ENCODE measurements at places on chromosomes 7 and 10. TPM values are rescaled to one million over a fixed set of nuclear protein-coding genes. Genes with fewer than 3 reads are reported as not detected.

- no peak for DNase-seq
These were observed 4.8 kb downstream of the ELOVL3 start for GRCh38 chr10:102230861-102231356.

- DNase-seq, result no peak
These were observed 87.7 kb upstream of the PRKCQ start for GRCh38 chr10:6667679-6668270.

- no peak for DNase-seq
These were observed 1.2 kb upstream of the PLXNA4 start for GRCh38 chr7:132577206-132578049.

DNA sequence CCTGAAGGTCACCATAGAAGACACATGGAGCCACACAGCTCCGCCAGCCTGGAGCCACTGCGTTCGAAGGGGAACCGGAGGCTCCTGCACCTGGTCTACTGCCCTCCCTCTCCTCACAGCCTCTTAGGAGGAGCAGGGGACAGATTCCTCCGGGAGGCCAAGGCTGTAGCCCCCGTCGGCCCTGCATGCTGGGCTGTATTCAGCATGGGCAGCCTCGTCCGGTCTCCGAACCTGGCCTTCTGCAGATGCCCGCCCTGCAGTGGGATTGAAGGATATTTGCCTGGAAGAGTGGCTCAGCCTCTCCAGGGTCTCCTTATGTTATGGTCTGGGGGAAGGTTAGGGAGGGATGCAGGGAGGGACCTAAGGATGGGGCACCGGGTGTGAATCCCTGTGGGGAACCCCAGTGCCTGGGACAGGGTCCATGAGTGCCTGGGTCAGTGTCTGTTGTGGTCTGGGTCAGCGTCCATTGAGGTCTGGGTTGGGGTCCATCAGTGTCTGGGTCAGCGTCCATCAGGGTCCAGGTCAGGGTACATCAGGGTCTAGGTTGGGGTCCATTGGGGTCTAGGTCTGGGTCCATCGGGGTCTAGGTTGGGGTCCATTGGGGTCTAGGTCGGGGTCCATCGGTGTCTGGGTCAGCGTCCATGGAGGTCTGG, 13.0 kb upstream of the SCART1 start:
- DNase-seq, result no peak

DNA sequence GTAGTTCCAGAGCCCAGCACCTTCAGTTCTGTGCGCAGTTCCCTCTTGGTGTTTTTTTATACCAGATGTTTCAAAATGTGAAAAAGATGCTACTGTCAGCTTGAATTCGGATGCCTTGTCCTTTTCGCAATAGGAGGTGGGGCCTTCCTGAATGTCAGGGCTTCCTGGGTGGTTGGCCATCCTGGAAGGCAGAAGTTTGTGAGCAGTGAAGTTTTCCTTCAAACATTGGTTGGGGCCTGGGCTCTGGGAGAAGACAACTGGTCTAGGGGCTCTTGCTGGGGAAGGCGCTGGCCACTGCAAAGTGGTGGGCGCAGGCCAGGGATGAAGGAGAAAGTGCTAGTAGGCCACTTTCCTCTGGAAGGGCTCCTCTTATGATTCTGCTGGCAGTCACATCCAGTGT, 56.8 kb upstream of the JAZF1 start:
- no peak for DNase-seq

The SORCS3 gene
- total RNA-seq, result not detected

DNA sequence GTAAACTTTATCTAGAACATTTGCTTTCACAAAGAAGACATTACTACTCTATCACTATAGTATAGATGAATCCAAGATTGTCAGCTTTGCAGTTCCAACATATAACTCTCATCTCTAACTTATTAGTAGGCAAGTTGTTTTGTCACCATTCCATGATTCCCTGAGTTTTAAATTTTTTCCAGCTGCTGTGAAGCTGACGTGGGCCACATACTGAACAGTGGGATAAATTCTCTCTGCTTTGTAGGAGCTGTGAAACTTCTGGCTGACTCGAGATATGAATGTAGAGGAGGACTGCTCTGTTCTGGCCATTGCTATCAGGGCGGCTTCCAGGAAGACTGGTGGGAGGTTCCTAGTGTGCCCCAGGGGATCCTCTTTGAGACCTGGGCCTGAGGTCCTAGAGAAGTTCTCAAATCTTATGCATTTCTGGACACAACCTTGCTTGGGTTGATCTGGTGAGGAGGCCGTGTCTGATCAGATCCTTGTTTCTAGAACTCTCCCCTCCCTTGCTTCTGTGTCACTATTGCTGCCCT, 58.0 kb downstream of the LSMEM1 start:
- no peak for DNase-seq

GRCh38 chr10:24502801-24503460, 220.8 kb downstream of the ARHGAP21 start:
- DNase-seq, result no peak

The C10orf67 gene
- not detected for total RNA-seq

The GPC2 gene
- 7.9 TPM for total RNA-seq

- no peak for DNase-seq
These were observed 127.1 kb downstream of the CLEC2L start for GRCh38 chr7:139650429-139651100.
